ENCODE measurements at places on chromosomes 3 and 15. TPM values are rescaled to one million over a fixed set of nuclear protein-coding genes. Genes with fewer than 3 reads are reported as not detected.

Gene CPLX3
- total RNA-seq: 0.23 TPM

Gene BUB1B
- 17.4 TPM for total RNA-seq

Gene GPR176
- 0.13 TPM for total RNA-seq

Gene CHDH
- total RNA-seq: 0.38 TPM

Gene CFAP44
- 4.4 TPM for total RNA-seq

Gene ARRDC4
- 2.2 TPM for total RNA-seq

Gene CCDC13
- total RNA-seq: 0.29 TPM

Gene PLA2G4D
- total RNA-seq: not detected

Gene P3H2
- total RNA-seq: 0.13 TPM

Gene CCDC66
- 26.9 TPM for total RNA-seq

Gene VWA5B2
- total RNA-seq: not detected

Gene C3orf49
- total RNA-seq: not detected

Gene ACSBG1
- not detected for total RNA-seq

Gene CACNA2D3
- total RNA-seq: not detected

Gene CMTM8
- total RNA-seq: 3.9 TPM

Gene ROPN1
- total RNA-seq: not detected

Gene GOLGA8S
- total RNA-seq: not detected

Gene STAB1
- total RNA-seq: 0.73 TPM

Gene WWTR1
- total RNA-seq: 0.63 TPM

Gene LSAMP
- not detected for total RNA-seq

Gene ZBBX
- total RNA-seq: not detected

Gene NR2E3
- not detected for total RNA-seq

Gene IGDCC3
- total RNA-seq: not detected

Gene AHSG
- 0.66 TPM for total RNA-seq

Gene SEMA3F
- 0.19 TPM for total RNA-seq

Gene THAP10
- total RNA-seq: not detected

Gene HDC
- total RNA-seq: 0.71 TPM

Gene ZNF660
- 0.52 TPM for total RNA-seq

Gene PLSCR4
- total RNA-seq: not detected
